Stimulated activated CD8-positive, alpha-beta memory T cell treated with anti-CD3 and anti-CD28 coated beads, Interleukin-4, amount 100 ng/mL, for 24 hours (primary cell): ENCODE measurements at places on chromosomes 7 and 10.

DNA sequence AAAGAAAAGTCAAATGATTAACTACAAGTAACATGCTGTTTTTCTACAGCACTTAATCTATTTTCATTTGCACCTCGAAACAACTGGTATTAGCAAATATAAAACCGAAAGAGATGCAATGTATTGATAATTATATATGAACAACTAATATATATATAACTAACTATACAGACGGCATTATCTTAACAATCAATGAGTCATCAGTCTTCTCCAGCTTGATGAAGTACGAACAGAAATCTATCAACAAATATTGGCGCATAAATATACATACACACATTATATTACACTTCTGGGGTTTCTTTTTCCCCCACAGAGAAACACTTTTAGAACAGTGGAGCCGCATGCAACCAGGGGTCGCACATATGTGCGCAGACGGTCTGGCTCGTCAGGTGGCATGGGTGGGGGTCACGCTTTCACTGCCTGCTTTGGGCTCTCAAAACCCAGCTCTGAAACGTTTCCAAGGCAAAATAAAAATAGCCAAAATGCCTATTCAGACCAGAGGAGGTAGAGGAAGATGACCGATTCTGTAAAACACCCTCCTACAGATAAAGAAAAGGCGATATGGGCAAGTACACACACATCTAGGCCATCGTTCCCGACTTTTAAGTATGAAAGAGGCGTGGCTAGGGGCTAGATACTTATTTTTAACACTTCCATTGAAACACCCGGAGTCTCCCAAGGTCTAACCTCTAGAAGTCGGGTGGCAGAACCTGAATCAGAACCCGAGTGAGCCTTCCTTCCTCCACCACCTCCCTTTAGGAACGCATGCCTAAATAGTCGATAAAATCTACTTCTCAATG, 1.7 kb downstream of the ARHGAP12 start:
- no peak for DNase-seq

DNA sequence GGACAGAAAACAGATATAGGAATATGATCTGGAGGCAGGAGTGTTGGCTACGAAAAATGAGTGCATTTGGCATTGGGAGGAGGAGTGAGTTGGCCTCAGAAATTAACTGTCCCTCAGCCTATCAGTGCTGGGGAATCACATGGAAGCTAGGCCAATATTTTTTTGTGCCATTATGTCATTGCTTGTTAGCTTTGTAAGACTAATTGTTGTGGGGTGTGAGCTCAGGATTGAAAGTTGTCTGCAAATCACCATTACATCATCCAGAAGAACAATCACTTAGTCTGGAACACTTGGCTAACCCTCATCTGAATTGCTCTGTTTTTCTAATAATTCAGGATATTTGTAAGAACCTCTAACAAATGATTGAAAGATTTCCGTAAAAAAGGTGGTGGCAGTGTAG, 45.2 kb upstream of the SEMA3D start:
- no peak for DNase-seq

DNA sequence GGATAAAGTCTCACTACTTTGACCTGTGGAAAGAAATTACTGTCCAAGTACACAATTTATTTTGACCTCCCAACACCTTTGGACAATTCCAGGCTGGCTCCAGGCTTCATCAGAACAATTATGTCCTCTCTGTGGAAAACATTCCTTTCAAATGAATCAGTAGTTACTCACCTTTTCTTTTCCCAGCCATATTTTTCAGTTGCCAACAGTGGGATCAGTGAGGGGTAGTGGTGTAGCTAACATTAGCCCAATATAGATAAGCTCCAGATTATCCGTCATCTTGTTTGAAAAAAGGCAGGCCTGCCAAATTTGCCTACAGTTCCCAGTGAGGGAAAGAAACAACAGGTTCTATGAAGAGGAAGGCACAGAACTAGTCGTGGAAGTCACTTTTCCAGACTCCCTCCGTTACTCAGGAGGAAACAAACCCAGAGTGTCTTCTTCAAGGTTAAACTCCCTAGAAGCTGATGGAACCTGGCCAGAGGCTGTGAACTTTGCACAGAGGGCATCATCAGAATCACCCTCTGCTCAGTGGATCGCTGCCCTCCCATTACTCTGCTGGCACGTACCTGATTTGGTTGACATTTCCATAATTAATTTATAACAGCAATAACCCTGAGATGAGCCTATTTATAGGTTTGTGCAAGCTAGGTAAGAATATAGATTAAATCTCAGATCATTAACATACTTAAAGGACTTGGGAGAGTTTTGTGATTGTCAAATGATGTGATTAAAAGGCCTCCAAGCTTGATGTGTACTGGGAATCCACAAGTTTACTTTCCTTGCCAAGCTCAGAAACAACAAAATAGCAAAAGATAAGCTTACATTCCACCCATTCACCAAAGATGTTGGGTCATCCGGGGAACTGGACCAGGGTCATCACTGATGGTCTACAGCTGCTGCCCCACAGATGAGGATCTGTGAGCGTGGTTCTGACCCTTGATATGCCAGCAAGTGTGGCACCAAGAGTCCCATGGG, 654.6 kb upstream of the GALNT17 start:
- DNase-seq, result no peak

DNA sequence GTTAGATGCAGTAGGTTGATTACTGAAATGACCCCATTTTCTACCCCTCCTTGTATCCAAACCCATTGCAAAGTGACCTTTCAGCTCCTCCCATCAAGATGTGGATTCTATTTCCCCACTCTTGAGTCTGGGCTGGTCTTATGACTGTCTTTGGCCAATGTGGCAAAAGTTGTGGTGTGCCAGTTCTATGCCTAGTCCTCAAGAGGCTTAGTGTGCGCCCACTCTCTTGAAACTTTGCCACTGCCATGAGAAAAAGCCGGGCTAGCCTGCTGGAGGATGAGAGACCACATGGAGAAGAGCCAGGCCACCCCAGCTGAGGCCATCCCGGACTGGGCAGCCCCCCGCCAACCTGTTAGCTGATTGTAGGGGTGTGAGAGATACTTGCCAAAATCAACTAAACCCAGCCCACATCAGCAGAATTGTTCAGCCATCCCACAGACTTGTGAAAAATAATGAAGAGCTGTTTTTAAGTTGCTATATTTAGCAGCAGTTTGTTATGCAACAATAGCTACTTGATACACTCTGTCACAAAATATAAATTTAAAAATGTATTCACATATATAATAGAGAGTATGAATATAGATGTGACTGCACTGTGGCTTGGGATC, 131.0 kb upstream of the PALS2 start:
- no peak for DNase-seq

GRCh38 chr10:125911145-125911544, 14.8 kb downstream of the FANK1 start:
- no peak for DNase-seq

DNA sequence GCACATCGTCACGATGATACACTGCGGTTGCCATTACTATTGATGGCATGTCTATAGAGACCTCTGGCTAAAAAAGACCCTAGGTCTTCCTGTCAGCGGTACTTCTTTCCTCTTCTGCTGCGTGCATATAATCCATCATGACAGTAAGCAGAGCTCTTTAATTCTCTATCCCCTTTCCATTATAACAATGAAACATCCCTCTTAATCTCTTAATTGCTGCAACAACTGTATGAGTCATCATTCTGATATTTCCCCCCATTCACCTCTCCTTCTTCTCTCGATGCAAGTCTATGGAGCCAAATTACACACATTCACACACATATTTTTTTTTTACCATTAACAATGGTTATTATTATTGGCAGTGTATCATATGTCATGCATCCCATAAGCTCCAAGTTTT, 45.2 kb upstream of the AKR1E2 start:
- no peak for DNase-seq

GRCh38 chr7:38462819-38463218, 168.4 kb downstream of the AMPH start:
- no peak for DNase-seq

- DNase-seq, result no peak
Measured at GRCh38 chr7:32158076-32158475, 87.9 kb upstream of the PDE1C start.

GRCh38 chr10:63464402-63465292, 1.1 kb downstream of the JMJD1C start:
- DNase-seq, result no peak

- no peak for DNase-seq
Measured at GRCh38 chr7:80140388-80140787, 5.8 kb downstream of the GNAI1 start.

- no peak for DNase-seq
Measured at GRCh38 chr7:70857793-70858545, 274.0 kb upstream of the GALNT17 start.

GRCh38 chr7:12431886-12432556, 28.4 kb upstream of the VWDE start:
- DNase-seq, result no peak

- peak; percentile 13 for DNase-seq
Measured at GRCh38 chr10:92291921-92292845, 1.2 kb downstream of the MARCHF5 start.

DNA sequence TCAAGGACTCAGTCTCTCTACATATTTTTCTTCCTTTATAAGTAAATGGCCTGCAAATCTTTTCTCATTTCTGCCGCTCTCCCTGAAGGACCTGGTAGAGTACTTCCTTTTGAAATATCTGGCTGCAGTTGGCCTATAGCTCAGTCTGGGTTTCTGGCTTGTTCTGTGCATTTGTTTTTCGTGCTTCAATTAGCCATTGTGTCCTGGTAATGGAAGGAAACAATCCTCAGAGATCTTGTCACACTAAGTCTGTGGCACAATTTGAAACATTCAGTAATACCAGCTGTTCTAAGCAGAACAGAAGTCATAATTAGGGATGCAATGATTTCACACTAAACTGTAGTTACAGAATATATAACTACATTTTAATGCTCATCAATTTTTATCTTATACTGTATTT, 545.0 kb downstream of the NRG3 start:
- DNase-seq, result no peak

- DNase-seq, result no peak
Measured at GRCh38 chr10:121312587-121312986, 285.7 kb downstream of the FGFR2 start.

- DNase-seq, result no peak
Measured at GRCh38 chr7:74093671-74094223, 10.1 kb downstream of the LIMK1 start.

- no peak for DNase-seq
Measured at GRCh38 chr10:5419466-5420094, 7.2 kb downstream of the NET1 start.

DNA sequence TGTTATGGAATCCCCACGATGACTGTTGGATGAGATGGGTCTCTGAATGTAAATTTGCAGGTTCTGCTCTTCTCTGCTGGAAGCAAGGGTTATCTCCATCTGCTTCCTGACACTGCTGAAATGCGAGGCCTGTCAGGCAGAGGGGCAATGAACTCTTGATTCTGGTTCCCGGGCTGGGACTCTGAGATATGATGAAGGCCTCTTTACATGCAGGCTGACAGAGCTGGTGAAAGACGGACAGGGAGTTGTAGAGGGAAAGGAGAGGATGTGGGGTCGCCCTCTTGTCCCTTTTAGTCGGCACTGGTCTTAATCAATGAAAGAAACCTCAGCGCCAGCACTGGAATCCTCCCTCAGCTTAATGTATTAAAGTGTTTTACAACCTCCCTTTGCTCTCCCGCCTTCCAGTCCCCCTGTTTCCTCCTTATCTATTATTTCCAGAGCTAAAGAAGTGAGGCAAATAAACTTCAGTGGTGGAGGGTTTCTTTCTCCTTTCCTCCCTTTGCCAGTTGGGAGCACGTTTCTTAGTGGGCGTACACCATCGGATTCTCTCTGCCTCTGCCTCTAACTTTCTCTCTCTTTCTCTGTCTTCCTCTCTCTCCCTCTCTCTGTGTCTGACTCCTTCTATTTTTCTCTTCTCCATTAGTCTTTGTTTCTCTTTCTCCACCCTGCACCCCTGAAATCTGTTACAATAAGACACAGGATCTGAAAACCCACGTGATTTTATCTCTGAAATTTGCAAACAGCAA, 145.6 kb downstream of the BAMBI start:
- no peak for DNase-seq

DNA sequence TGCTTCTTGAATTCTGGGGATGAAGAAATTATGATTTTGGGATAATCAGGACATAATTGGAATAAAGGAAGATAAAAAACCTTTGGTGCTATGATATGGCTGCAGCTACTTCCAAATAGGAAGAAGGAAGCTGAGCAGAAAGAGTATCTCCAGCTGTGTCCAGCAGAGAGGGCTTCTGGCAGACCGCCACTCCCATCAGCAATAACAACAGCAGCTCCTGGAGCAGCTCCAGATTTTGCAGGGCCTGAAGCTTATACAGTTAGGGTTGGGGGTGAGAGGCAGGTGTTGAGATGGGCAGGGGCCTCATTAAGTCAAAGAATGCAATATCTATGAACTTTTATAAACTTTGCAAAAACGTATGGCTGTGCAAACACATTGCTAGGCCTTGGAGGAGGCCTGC, 62.3 kb downstream of the C10orf120 start:
- no peak for DNase-seq

GRCh38 chr10:42974693-42975002, 102.2 kb upstream of the RET start:
- no peak for DNase-seq

DNA sequence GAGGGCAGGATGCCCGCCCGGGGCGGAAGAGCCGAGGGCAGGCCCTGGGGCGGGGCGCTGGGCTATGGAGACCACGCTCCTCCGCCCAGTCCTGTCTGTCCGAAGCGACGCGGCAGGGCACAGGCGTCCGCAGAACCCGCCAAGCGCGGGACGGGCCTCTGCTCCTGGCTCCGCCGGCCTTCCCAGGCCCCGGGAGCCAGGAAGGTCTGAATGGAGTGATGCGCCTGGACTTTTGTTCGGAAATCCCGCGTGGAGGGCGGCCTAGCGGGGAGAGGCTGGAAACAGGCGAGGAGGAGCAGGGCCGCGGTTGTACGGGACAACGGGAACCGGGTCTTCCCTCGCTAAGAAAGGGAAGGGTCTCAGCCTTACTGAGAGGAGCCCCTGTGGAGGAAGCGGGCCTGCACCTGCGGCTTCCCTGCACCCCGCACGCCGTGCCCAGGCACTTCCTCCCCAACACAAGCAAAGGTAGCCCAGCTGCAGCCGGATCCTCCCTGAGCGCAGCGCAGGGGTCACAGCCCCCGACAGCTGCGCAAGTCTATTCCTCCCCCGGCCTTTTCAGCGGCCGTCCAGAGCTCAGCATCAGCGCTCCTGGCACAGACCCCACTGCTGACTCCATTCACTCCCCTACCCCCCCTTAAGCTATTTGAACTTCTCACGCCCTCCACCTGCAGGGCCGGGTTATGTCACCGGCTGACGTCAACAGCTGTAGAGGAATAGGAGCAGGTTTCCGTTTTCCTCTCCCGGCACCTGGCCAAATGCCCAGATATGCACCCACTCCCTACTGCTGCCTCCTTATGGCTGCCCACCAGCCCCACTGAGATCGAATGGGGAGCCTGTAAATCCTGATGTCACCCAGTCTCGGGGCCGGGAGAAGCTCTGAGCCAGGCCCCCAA, 143.2 kb upstream of the RET start:
- DNase-seq, result no peak

DNA sequence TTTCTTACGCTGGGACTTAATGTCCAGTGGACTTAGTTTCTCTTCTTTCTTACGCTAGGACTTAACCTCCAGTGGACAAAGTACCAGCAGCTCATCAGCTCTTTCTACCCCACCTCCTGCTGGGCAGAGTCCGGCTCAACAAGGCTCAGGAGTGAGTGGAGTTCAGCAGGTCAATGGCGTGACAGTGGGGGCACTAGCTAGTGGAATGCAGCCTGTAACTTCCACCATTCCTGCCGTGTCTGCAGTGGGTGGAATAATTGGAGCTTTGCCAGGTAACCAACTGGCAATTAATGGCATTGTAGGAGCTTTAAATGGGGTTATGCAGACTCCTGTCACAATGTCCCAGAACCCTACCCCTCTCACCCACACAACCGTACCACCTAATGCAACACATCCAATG, 199.7 kb downstream of the MLLT10 start:
- no peak for DNase-seq

GRCh38 chr7:11636274-11636673, 195.7 kb downstream of the THSD7A start:
- DNase-seq, result no peak
